ENCODE measurements at places on chromosomes 4 and X.

DNA sequence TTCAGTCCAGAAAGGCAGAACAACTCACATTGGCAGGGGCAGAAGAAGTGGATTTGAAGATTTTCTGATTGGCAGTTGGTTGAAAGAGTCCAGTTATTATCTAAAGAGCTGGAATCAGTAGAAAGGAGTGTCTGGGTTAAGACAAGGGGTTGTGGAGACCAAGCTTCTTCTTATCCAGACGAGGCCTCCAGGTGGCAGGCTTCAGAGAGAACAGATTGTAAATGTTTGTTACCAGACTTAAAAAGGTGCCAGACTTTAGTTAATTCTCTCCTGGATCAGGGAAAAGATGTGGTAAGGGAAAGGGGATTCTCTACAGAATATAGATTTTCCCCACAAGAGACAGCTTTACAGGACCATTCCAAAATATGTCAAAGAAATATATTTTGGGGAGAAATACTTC is 36.7 kb upstream of the TLR3 start:
- DNase-seq = no peak

DNA sequence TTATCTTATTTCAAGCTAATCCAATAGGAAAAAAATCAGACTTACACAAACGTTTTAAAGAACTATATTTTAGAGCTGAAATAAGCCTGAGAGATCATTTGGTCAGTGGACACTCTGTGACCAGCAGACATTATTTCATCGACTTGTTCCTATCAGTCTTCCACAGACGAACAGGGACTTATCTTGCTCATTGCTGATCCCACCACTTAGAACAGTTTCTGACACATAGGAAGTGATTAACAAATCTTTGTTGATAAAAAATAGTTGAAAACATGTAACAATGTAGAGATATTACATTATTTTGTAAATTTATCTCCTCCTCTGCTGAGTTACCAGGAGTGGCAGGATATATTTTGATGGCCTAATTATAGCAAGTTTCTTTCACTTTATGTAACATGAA is 65.8 kb downstream of the TAPT1 start:
- DNase-seq = no peak

GRCh38 chr4:111636961-111637585 is 508.2 kb upstream of the FAM241A start:
- DNase-seq = no peak

GRCh38 chrX:12162420-12162819 is 24.1 kb downstream of the FRMPD4 start:
- no peak for DNase-seq

DNA sequence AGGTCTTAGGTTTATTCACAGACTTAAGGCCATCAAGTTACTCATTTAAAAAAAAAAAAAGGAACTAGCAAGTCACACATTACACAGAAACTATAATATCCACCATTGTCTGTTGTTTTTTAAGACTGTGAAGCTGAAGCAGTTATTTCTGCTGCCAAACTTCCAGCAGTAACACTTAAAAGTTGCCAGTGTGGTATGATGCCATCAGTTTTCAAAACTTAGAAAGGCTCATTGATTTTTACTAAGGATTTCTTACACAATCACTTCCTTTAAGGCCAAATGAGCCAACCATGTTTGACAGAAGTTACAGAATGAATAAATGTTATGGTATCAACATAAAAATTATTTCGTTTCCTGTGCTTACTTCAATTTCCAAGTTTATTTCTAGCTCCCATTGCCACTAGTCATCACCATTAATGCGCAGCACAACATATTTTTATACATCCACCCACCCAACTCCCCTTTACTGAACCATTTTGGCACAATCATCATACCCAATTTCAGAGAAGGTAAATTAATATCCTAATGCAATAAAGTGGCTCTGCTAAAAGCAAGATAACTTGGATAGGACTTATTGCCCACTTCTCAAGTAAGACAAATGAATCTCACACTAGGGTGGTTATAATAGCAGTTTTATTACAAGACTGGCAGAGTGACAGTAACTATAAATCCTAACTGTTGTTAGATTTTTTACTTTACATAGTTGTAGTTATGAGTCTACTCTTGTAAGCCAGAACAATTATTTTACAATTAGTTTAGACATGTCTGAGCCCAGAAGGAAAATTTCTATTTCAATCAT is 13.1 kb downstream of the PDGFC start:
- no peak for DNase-seq

GRCh38 chr4:153337686-153338085 is 6.8 kb upstream of the MND1 start:
- no peak for DNase-seq

- DNase-seq = no peak
Measured at GRCh38 chr4:117623326-117623725, 411.0 kb upstream of the NDST3 start.

DNA sequence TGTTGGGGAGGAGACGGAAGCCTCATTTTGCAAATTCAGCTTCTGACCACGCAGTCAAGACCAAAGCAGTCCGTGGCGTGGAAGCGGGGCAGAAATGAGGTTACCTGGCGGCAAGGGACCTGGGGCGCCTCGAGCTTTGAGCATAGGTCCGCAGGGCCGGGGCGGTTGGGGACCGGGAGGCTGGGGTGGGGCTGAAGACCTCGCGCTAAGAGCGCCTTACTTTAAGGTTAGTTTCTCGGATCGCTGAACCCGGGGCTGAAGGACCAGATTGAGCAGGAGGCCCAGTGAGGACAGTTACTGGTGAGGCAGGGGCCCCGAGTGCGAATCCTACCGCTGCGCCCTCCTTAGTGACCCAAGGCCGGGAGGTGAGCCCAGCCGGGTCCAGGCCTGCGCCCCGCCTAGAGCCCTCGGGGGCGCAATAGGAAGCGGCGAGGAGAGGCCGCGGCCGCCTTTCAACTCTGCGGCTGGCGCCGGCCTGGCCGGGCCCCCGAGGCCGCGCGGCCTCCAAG is 7.5 kb downstream of the MSX1 start:
- no peak for DNase-seq

DNA sequence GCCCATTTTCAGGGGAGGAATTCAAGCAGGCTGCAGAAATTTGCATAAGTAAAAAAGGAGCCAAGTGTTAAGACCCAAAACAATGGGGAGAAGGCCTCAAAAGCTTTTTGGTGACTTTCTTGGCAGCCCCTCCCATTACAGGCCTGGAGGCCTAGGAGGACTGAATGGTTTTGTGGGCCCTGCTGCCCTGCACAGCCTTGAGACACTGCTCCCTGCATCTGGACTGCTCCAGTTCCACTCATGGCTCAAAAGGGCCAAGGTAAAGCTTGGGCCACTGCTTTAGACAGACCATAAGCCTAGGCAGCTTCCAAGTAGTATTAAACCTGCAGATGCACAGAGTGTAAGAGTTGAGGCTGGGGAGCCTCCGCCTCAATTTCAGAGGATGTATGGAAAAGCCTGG is 501.6 kb downstream of the MID1IP1 start:
- DNase-seq = no peak

- no peak for DNase-seq
Measured at GRCh38 chr4:37864786-37865185, 26.1 kb upstream of the TBC1D1 start.

DNA sequence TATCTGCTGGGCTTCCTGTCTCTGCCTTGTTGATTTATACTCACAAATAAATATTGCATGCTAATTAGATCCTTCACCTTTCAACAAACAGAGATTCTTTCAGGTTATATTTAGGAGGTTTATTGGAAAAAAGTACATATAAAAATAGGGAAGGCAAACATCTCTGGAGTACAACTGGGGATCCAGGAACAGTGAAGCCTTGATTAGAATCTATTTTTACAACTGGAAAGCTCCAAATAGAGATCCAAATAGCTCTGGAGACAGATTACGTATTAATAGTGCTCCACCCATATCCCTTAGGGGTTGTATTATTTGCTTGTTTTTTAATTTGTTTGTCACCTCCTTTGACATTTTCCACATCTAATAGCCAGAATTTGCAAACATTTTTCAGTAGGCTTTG is 46.9 kb upstream of the MAP9 start:
- no peak for DNase-seq

DNA sequence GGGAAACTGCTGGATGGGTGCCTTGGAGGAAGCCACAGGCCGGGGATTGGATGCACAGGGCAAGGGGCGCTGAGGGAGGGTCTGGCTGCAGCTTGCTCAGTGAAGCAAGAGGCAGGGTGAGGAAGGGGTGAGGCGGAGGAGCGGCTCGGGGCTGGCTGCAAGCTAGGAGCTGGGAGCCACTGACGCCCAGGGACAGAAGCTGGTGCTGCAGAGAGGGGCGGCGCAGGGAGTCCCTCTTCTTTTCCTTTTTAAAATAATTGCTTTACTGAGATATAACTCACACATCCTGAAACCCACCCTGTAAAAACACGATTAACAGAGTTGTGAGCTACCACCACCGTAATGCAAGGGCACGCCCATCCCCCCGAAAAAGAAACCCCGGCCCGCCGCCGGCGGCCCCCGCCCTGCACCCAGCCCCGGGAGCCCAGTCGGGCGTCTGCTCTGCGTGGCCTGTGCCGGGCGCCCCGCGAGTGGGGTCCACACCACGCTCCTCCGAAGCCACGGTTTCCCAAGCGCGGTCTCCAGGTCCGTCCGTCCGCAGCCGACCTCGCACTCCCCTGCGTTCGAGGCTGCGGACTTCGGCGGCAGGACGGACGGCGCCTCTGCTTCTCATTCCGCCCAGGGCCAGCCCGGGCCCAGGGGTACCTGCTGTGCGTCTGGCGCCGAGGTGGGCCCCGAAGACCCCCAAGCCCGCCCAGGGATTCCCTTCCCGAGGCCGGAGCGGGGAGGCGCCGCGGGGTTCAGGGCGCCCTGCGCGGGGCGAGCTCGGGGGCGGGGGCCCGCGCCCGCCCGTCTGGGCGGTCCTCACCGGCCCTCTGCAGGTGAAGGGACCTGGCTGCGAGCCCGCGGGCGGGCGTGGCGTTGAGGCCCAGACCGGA is 866 bp upstream of the UVSSA start:
- peak; percentile 39 for DNase-seq

GRCh38 chr4:7041801-7042502 is 1.2 kb upstream of the TADA2B start:
- no peak for DNase-seq

DNA sequence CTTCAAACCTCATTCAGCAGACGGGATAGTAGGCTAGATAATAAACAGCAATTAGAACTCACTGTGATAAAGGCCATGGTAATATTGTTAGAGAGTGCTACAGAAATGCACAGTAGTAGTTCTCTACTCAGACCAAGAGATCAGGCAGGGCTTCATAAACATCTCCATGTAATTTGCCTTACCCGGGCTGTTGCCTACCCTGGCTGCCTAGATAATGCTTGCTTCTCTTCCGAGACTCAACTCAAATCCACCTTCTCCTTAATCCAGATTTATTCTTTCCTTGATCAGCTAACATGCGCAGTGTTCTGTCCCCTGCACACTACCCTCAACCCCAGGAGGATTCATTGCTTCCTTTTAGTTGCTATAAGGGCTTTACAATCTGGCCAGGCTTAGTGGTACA is 21.8 kb downstream of the ANK2 start:
- DNase-seq = no peak

DNA sequence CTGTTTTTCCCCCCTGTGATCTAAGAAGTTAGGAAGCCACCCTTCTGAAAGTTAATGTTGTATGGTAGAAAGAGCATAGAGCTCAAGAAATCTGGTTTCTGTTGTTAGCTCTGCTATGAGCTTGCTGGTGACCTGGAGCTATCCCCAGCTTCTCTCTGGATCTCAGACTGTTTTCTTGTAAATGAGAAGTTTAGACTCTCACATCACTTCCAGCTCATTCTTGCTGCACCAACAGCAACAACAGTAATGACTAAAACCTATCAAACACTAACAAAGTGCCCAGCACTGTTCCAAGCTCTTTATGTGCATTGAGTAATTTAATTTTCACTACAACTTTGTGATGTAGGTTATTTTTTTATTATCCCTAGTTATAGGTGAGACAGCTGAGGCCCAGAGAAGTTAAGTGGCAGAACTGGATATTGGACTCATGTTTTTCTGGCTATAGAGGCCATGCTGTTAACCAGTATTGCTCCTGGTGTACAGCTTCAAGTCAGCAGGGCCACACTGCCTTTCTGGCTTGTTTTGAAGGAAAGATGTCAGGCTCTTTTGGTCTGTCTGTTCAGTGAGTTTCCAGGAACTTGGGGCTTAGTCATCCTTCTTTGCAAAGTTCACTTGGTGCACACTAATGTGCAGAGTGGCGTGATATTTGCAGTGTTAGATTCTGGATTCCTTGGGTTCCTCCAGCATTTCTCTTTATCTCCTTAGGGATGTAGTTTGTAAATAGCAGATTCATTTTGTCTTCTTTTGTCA is 27.8 kb upstream of the TMEM164 start:
- DNase-seq = peak; percentile 72

GRCh38 chr4:108885211-108885610 is 122.4 kb upstream of the ETNPPL start:
- DNase-seq = no peak

DNA sequence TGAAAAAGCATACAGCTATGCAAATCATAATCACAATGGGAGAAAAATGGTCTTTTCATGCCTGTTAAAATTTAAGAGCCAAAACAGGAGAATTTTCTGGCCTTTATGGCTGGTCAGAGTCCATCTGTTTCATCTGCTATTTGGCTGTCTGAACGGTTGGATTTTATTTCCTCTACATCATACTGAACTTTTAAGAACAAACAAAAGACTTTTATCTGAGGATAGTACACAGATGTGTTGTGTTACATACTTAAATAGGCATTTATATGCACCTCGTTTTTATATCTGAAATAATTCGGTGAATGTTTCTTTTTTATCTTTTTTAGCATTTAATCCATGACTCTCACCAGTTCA is 18.0 kb upstream of the WWC2 start:
- no peak for DNase-seq

GRCh38 chr4:147980586-147980985 is 248.7 kb downstream of the ARHGAP10 start:
- no peak for DNase-seq

GRCh38 chrX:152915541-152916241 is 17.8 kb downstream of the ZNF185 start:
- DNase-seq = no peak

- DNase-seq = no peak
Measured at GRCh38 chr4:1494416-1495315, 88.4 kb upstream of the NKX1-1 start.

DNA sequence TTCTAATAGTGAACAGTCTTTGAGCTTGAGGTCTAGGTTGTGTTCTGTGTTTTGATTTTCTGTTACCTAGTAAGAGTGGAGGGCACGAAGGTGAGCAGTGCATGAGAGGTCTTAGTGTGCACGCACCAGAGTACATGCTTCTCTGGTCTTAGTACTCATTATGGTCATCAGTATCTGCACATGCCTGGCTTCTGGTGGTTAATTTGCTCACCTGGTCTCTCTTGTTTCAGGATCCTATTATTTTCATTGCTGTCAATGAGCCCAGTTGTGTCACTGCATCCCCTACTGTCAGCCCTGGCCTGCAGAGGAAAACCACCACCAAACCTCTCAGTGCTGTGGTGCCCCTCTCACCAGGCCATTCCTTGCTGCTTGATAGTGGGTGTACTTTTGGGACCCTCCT is 54.8 kb downstream of the NSUN7 start:
- DNase-seq = no peak

DNA sequence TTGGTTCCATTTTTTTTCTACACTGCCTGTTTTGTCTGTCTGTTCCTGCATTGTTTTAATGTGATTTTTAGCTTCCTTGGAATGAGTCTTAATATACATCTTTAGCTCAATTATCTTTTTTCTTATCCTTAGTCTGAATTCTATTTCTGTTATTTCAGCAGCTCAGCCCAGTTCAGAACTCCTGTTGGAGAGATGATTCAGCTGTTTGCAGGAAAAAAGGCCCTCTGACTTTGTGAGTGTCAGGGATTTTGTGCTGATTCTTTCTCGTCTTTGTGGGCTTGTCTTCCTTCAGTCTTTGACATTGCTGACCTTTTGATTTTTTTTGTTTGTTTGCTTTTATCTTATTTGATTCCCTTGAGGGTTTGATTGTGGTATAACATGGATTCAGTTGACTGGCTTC is 343.2 kb upstream of the TRAM1L1 start:
- no peak for DNase-seq

All from T-helper 1 cell (primary cell).